Neural crest cell (in vitro differentiated cells): ENCODE measurements at places on chromosomes 6 and 20. TPM values are rescaled to one million over a fixed set of nuclear protein-coding genes. Genes with fewer than 3 reads are reported as not detected.
A peak's percentile ranks its signal among the peaks of the same experiment; 100 is the strongest.

Gene MAK
- total RNA-seq = 0.93 and 1.1 TPM in 2 replicates

Gene BCAS1
- not detected in 2 replicates for total RNA-seq

Gene BEND3
- total RNA-seq = 24.1 and 24.9 TPM in 2 replicates

Gene HRH3
- total RNA-seq = 0.75 and 0.86 TPM in 2 replicates

GRCh38 chr6:84575264-84575663, 189.1 kb downstream of the TBX18 start:
- DNase-seq = no peak

DNA sequence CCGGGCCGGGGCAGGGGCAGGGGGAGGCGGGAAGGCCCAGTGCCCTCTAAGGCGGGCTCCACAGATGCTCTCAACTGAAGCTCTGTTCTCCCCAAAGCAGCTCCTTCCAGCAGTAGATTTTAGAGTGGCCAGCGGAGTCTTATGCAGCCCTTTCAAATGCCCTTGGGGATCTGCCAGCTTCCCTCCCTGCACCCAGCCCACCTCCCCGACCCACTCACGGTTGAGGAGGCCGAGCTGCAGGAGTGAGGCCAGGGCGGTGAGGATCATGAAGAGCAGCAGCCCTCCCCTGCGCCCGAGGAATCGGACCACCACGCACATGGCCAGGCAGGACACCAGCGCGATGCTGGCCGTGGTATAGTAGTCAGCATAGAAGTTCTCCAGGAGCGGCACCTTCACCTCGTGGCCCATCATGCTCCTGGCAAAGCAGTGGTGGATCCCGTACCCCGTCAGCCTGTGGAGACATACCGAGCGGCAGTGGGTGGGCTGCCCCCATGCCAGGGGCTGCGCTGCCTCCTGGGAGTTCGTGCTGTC, 28.0 kb downstream of the PSMG4 start:
- no peak for DNase-seq

GRCh38 chr6:110618591-110619267, 142.3 kb upstream of the SLC22A16 start:
- DNase-seq = no peak

GRCh38 chr20:11646359-11646758, 271.3 kb upstream of the BTBD3 start:
- no peak for DNase-seq

GRCh38 chr6:3258720-3259490, at the start of gene PSMG4:
TSS of gene PSMG4 (plus strand) at chr6:3258947. CDS start at chr6:3259023, 76 bp downstream.
- DNase-seq = peak; percentile 99

GRCh38 chr6:149642829-149643580, 5.5 kb downstream of the KATNA1 start:
- no peak for DNase-seq

GRCh38 chr6:110534731-110535492, 58.5 kb upstream of the SLC22A16 start:
- DNase-seq = no peak

DNA sequence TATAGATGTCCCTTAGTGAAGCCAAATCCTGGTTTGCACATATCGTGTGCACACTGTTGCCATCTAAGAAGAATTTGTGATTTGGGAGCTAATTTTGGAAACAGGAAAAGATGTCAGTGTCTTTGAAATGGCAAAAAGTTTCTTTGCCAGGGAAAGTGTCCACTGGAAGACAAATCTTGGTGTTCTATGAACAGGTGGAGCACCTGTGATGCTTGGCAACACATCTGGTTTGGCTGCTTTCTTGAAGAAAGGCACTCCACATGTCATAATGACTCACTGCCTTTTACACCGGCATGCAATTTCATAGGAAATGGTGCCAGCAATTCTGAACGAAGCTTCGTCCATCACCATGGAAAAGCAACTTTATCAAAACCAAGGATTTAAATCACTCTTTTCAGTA, 1040.0 kb upstream of the MAP3K7 start:
- DNase-seq = no peak
